ENCODE measurements at places on chromosomes 7 and 10. TPM values are rescaled to one million over a fixed set of nuclear protein-coding genes. Genes with fewer than 3 reads are reported as not detected.

- DNase-seq = no peak
Observed at GRCh38 chr10:132264966-132265889, 42.5 kb downstream of the STK32C start.

DNA sequence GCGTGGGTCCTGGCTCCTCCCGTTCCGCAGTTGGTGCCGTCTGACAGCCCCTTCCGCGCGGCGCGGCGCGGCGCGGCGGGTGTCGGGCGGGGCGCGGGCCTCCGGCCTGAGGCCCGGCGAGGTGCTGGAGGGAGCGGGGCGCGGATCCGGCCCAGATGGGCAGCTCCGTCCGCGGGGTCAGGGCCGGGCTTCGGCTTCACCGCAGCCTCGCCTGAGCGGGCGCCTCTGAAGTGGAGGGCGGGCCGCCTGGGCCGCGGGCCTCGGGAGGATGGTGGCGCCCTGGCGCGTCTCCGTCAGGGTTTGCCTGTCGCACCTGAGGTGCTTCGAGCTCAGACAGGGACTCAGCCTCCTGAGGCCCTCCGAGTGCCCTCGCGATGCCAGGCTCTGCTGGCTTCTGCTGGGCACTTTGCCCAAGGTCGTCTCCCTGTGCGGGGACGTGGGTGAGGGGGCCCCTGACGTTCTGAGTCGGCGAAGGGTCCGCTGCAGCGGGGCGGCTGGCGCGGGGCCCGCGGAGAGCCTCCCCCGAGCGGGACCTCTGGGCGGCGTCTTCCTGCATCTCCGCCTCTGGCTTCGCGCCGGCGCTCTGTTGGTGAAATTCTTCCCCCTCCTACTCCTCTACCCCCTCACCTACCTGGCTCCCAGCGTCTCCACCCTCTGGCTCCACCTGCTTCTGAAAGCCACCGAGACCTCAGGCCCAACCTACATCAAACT lies 473 bp downstream of the ADCK2 start:
- peak; percentile 37 for DNase-seq

The GJD4 gene
- not detected for total RNA-seq

GRCh38 chr10:70360215-70360614 lies 22.2 kb downstream of the LRRC20 start:
- no peak for DNase-seq

DNA sequence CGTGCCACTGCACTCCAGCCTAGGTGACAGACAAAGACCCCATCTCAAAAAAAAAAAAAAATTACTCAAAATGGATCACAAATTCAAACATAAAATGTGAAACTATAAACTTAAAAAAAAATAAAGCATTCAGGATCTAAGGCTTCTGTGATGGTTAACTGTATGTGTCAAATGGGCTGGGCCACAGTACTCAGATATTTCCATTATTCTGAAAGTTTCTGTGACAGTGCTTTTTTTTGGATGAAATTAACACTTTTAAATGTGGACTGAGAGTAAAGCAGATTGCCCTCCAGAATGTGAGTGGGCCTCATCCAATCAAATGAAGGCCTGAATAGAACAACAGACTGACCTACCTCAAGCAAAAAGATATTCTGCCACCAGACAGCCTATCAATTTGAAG lies 26.0 kb downstream of the ARHGAP12 start:
- DNase-seq = no peak

DNA sequence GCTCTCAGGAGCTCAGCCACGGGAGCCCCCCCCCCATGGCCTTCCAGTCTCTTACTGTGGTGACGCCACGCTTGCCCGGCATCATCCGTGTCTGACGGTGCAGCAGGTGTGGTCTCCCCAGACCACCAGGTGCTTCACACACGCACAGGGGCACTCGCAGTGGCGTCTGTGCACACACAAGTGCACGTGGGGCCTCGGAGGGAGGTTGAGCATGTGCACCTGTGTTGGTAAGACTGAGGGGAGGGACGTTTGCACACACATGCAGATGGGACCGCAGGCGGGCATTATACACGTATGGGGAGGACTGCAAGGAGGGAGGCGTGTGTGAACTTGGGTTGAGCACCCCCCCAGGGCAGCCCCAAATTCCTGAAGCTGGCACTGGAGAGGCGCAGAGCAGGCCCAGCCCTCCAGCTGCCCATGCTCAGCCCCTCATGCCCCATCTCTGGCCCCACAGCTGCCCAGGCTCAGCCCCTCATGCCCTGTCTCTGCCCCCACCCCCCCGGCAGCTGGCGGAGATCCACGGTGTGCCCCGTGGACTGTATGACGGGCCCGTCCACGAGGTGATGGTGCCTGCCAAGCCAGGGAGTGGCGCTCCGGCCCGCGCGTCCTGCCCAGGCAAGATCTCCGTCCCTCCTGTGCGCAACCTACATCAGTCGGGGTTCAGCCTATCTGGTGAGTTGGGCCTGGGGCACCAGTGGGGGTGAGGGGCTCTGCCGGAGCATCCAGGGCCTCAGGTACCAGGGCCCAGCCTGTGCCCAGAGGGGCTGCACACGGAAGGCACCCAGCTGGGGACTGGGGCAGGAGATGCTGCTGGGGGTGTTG lies 16.7 kb downstream of the DPYSL4 start:
- DNase-seq = no peak

The MARCHF5 gene
- 12.9 TPM for total RNA-seq

DNA sequence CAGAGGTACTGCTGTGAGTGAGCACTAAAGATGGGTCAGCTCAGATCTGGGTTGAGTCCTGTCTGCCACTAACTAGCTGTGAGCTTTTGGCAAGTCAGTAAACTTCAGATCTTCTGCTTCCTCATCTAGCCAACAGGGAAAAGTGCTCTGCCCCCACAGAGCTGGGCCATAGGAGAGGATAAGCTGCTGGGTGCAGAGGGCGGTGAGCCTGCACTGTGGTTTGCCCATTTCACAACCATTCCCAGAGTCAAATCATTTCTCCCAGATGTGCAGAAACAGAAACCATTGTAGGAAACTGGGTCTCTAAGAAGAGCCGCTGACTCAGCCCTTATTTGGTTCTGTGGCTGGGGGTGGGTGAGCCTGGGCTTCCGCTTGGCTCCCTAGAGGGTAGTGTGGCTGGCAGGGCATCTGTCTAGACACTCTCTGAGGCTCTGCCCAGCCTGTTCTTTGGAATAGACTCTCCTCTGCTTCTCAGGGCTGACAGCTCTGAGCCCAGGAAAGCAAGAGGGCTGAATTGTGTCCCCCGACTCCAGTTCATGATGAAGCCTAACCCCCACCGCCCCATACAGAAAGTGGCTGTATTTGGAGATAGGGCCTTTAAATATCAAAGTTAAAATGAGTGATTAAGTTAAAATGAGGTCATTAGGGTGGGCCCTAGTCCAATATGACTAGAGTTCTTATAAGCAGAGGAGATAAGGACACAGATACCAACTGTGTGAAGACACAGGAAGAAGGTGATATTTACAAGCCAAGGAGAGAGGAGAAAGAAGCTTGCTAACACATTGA lies 29.5 kb upstream of the ARHGAP22 start:
- peak; percentile 86 for DNase-seq

The EBLN1 gene
- 0.17 TPM for total RNA-seq

- no peak for DNase-seq
Observed at GRCh38 chr10:42149027-42149700, 489.2 kb downstream of the ZNF33B start.

The VAX1 gene
- not detected for total RNA-seq

The DPP6 gene
- total RNA-seq = not detected
